ENCODE measurements at places on chromosomes 16 and 17. TPM values are rescaled to one million over a fixed set of nuclear protein-coding genes. Genes with fewer than 3 reads are reported as not detected.

SCARF1 gene
- total RNA-seq = 2.7 TPM

HBQ1 gene
- total RNA-seq = 4.9 TPM

MYH3 gene
- total RNA-seq = 0.38 TPM

CCL7 gene
- not detected for total RNA-seq

CDRT15L2 gene
- total RNA-seq = not detected

C17orf50 gene
- not detected for total RNA-seq

PRDM7 gene
- not detected for total RNA-seq

GSDMA gene
- not detected for total RNA-seq

SCNN1G gene
- total RNA-seq = 0.13 TPM

ZNF597 gene
- 1.1 TPM for total RNA-seq

SP2 gene
- 4.9 TPM for total RNA-seq

PRM1 gene
- total RNA-seq = not detected

SLC47A2 gene
- not detected for total RNA-seq

SPATA33 gene
- 9.9 TPM for total RNA-seq

MT4 gene
- total RNA-seq = not detected

KRT28 gene
- not detected for total RNA-seq

SAMD14 gene
- 5.9 TPM for total RNA-seq

MRC2 gene
- total RNA-seq = 150 TPM

HDAC5 gene
- total RNA-seq = 21.3 TPM

GFOD2 gene
- total RNA-seq = 14.3 TPM

RBL2 gene
- total RNA-seq = 17.4 TPM

TMEM114 gene
- total RNA-seq = not detected

SEPTIN12 gene
- total RNA-seq = not detected

NOTUM gene
- total RNA-seq = 0.38 TPM

RAD51D gene
- total RNA-seq = 9.1 TPM

TNP2 gene
- total RNA-seq = not detected

PRAC2 gene
- not detected for total RNA-seq

KRT17 gene
- total RNA-seq = 2.3 TPM

PDIA2 gene
- total RNA-seq = not detected

C16orf74 gene
- total RNA-seq = 11.4 TPM

HSDL1 gene
- total RNA-seq = 11.7 TPM

DPEP1 gene
- total RNA-seq = 1.5 TPM

MT1F gene
- 25.0 TPM for total RNA-seq

FA2H gene
- total RNA-seq = 1.1 TPM

COG4 gene
- 48.7 TPM for total RNA-seq

ROGDI gene
- 45.0 TPM for total RNA-seq

C17orf113 gene
- 0.76 TPM for total RNA-seq

EXOC3L1 gene
- total RNA-seq = not detected

ABCA6 gene
- not detected for total RNA-seq

SLC52A1 gene
- total RNA-seq = under 0.01 TPM

OR1A1 gene
- total RNA-seq = not detected

TRAP1 gene
- 81.0 TPM for total RNA-seq

TBC1D3C gene
- 2.7 TPM for total RNA-seq

PYY gene
- total RNA-seq = 0.38 TPM

PRR15L gene
- not detected for total RNA-seq

EPX gene
- not detected for total RNA-seq

METRN gene
- 152 TPM for total RNA-seq

CSH1 gene
- not detected for total RNA-seq

P2RX5 gene
- 13.2 TPM for total RNA-seq
